ENCODE measurements at places on chromosomes 11 and 22.

GRCh38 chr11:12893787-12894672, 115.1 kb upstream of the RASSF10 start:
- no peak for DNase-seq

DNA sequence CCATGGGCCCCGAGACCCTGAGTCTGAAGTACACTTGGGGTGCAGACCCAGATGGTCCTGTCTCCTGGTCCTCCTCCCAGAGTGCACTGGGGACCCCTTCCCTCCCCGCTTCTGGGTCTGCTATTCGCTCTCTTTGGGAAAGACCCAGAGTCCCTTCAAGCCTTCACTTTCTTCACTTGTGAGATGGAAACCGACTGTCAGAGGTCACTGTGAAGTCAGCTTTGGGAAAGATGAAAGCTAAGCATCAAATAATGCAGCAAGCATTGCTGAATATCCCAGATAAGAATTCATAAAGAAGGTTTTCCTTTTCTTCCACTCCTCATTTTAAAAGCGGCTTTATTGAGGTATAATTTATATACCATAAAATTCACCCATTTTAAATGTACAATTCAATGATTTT, 105.0 kb upstream of the CSNK2A3 start:
- DNase-seq: no peak

- DNase-seq: no peak
These were observed 11.1 kb downstream of the C11orf42 start for GRCh38 chr11:6216501-6216900.

DNA sequence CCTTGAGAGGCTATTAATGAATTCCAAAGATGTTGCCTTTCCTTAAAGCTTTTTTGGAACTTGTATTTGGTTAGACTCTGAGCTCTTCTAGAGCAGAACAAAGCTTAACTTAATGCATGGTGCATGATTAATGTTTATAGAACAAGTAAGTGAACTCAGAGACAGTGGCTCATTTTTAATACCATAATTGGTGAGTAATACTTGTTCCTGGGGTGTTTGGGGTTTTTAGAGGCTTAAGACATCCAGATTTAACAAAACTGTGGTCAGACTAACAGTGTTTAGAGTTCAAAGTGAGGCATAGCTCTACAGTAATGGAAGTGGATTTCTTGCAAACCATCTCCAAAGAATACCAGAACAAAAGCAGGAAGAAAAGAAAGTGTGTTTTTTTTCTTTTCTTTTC, 73.7 kb upstream of the CTSC start:
- DNase-seq: no peak

- DNase-seq: peak; percentile 87
These were observed 15.6 kb downstream of the SCYL1 start for GRCh38 chr11:65540290-65541092.

DNA sequence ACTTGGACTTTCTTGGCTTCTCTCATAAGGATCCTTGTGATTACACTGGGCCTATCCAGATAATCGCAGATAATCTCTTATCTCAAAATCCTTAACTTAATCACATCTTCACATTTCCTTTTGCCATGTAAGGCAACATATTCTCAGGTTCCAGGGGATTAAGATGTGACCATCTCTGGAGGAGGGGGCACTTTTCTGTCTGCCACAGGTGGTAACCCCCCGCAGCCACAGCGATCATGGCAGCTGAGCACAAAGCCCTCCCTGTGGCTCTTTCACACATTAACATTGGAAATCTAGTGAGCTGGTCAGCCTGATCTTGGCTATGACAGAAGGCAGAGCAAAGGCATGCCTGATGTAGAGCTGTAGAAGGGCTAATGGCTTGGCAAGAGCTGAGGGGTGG, 69.1 kb upstream of the CD82 start:
- no peak for DNase-seq

DNA sequence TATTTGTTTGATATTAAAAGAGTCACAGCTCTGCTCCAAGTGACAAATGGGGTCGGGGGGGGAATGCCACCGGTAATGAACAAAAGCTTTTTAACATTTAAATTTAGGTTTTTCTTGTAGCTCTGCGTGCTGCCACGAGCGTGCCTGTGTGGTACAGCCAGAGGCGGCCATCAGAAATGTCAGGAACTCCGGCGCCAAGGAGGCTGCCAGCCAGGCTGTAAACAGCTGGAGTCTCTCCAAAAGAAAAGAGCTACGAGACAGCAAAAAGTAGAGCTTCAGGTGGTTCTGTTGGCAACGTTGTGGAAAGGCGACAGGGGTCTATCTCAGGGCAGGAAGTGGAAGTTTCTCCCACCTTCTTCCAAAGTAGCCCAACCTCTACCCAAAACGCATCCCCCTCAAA, 532.8 kb downstream of the OPCML start:
- no peak for DNase-seq
